ENCODE measurements at places on chromosomes 2 and 18.
A peak's percentile ranks its signal among the peaks of the same experiment; 100 is the strongest.

GRCh38 chr18:35050028-35050546 lies 8.9 kb downstream of the MAPRE2 start:
- peak; percentile 29 for DNase-seq

DNA sequence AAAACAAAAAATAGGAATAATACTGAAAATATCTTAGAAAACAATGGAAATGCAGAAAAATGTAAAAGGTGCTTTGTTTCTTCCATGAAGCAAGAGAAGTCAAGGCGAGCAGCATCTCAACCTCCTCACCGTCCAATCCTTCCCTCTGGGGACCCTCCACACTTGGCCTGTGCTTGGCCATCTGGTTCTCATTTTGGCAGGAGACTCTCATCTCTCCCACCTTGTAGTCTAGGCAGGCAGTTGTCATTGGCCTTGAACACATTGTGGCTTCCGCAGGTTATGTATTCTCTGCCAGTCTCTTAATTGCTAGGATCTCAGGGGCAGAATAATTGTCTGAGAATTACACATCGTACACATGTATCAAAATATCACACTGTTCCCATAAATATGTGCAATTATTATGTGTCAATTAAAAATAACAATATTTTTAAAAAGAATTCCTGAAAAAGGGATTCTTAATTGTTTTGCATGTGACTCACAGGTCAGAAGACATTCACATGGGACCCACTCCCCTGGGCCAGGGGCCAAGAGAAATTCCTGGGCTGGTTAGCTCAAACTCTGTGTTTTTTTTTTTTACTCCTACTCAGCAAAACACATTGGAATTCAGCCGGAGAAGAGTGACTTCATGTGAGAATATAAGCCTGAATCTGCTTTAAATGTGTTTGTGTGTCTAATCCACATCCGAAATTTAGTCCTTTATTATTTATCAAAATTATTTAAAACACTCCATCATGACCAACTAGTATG lies 14.0 kb upstream of the ANKRD62 start:
- DNase-seq: no peak

DNA sequence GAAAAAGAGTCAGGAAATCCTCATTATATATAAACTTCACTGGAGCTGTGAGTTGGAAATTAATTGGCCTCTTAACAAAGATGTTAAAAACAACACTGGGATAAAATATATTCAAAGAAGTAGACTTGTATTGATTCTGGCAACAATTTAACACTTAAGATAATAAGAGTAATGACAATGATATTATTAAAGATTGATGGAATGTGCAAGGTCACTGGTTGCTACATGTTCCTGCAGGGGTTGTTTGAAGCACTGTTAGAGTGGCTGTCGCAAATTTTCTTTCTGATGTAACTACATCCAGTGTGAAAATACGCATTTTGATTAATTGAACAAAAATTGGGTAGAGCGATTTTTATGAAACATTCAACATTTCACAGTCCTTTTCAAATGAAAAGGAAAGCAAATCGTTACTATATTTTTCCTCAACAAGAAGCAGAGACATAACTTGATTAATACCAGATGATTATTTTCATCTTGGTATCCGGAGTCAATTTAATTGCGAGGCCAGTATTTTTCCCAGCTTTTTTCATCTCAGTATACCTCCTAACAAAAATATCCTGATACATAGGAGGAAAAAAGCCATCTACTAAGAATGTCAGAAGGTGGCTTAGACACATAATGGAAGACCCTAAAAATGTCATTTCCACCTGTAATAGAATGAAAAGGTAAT lies 6.1 kb downstream of the PTGR3 start:
- DNase-seq: no peak

GRCh38 chr18:37222999-37223378 lies 342.6 kb downstream of the CELF4 start:
- DNase-seq: no peak

DNA sequence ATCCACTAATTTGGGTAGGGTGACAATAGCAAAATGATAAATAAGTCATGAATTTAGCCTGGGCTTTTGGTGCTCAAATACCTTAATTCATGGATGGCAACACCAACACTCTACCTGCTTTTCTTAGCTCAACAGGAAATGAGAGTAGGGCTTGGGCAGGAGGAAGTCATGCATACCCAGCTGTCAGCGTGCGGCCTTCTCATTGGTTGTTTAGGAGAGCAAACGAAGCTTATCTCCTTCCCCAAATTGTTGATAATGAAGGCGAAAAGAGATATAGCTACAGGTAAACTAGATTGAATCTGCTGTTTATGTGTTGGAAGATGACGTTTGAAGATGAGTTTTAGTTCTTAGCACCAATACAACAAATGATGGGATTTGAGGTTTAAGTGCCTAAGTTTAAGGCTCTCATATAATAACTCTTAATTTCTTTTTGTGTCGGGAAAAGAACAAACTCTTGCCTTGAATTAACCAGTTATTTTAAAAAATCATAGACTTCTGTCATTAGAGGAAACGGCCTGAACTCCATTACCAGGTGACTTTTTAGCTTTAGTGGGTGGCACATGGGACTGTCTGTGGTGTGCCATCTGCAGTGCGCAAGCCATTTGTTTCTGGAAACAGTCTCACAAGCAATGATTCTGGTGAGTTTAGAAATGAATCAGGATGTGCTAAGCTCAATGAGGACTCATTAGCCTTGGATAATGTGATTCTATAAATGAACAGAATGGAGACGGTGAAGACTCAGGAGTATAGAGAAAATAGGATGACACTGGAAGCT lies 19.8 kb downstream of the MAP4K4 start:
- no peak for DNase-seq
